Stimulated activated CD8-positive, alpha-beta memory T cell treated with anti-CD3 and anti-CD28 coated beads, Interleukin-7, amount 100 ng/mL, for 24 hours (primary cell): ENCODE measurements at places on chromosomes 11 and 22.

GRCh38 chr11:116107229-116107628 is 603.0 kb upstream of the CADM1 start:
- DNase-seq: no peak

GRCh38 chr11:16117989-16118756 is 238.2 kb downstream of the SOX6 start:
- DNase-seq: no peak

- no peak for DNase-seq
These were observed 19.6 kb upstream of the EIF3D start for GRCh38 chr22:36548606-36549005.

- no peak for DNase-seq
These were observed 39.7 kb downstream of the DEUP1 start for GRCh38 chr11:93370260-93370659.

GRCh38 chr22:49391436-49391835 is 436.2 kb downstream of the BRD1 start:
- DNase-seq: no peak

- no peak for DNase-seq
These were observed 32.6 kb upstream of the CRYBB3 start for GRCh38 chr22:25167082-25167481.

DNA sequence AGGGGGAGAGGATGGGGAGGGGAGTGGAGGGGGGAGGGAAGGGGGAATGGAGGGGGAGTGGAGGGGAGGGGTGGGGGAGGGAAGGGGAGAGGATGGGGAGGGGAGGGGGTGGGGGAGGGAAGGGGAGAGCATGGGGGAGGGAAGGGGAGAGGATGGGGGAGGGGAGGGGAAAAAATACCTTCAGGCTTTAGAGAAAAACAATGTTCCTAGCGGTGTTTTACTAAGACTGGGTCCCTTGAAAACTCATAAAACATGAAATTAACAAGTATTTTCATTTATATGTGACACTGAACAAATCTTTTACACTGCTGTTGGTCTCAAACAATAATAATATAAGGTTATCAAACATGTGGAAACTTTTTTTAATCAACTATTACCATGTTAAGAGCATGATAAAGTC is 42.4 kb downstream of the RSF1 start:
- DNase-seq: no peak

GRCh38 chr22:49460592-49461281 is 366.9 kb downstream of the BRD1 start:
- DNase-seq: no peak

- DNase-seq: no peak
These were observed 189.3 kb downstream of the DBX1 start for GRCh38 chr11:19970944-19971343.

- DNase-seq: no peak
These were observed 642 bp upstream of the SIK2 start for GRCh38 chr11:111601636-111601978.

- DNase-seq: no peak
These were observed 14.6 kb downstream of the UBASH3B start for GRCh38 chr11:122670131-122670530.

DNA sequence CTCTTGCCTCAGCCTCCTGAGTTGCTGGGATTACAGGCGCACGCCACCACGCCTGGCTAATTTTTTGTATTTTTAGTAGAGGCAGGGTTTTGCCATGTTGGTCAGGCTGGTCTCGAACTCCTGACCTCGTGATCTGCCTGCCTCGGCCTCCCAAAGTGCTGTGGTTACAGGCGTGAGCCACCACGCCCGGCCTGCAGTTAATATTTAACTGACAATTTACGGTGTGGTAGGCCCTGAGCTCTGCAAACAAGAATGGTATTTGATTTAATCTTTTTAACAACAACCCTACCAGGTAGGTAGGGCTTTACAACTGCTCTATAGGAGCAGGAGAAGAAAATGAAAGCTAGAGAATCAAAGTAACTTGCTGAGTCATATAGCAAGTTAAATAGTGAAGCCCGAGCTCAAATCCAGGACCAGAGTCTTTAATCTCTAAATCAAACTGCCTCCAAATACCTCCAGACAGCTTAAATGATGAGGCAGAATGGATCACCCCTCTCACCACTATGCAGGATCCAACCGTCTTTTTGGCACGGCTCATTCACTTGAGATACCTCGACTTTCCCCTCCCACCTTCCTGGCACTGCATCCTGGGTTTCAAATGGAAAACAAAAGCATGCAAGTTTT is 9.4 kb downstream of the UEVLD start:
- no peak for DNase-seq

GRCh38 chr11:47946682-47947559 is 33.4 kb upstream of the PTPRJ start:
- DNase-seq: no peak

- no peak for DNase-seq
These were observed 32.8 kb downstream of the MS4A2 start for GRCh38 chr11:60121264-60121663.

GRCh38 chr11:86292912-86293616 is 9.0 kb upstream of the HIKESHI start:
- DNase-seq: no peak

DNA sequence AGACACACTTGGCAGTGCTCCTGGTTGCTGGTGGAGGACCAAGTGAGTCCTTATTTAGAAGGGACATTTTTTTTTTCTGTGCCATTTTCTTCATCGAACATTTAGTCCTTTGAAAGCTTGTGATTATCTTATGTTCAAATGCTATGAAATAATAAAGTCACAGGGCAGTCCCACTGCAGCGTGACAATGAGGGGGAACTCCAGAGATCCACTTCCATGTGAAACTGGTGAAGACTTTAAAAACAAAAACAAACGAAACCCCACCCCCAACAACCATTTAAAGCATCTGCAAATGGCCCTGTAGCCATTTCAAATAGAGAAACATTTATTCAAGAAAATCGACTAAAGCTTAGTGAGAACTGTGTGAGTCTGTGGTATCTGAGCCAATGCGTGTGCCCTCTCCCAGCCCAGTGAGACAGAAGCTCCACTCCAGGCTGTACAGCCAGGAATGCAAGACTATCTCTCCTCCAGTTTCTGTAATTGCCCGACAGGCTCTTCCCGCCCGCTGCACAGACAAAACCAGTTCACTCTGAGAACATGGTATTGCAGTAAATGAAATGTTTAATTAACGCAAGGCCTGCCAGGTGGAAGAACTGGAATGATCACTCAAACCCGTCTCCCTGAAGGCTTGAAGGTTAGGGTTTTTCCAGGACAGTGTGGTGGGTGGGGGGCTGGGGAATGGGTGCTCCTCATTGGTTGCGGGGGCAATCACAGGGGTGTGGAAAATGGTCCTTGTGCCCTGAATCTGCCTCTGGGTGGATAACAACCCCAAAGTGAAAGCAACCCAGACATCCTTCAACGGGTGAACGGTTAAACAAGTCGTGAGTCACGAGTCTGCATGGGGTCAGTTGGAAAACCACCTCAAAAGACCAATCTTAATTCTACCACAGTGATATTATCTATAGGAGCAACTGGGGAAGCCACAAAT is 8.4 kb downstream of the KRTAP5-6 start:
- no peak for DNase-seq

DNA sequence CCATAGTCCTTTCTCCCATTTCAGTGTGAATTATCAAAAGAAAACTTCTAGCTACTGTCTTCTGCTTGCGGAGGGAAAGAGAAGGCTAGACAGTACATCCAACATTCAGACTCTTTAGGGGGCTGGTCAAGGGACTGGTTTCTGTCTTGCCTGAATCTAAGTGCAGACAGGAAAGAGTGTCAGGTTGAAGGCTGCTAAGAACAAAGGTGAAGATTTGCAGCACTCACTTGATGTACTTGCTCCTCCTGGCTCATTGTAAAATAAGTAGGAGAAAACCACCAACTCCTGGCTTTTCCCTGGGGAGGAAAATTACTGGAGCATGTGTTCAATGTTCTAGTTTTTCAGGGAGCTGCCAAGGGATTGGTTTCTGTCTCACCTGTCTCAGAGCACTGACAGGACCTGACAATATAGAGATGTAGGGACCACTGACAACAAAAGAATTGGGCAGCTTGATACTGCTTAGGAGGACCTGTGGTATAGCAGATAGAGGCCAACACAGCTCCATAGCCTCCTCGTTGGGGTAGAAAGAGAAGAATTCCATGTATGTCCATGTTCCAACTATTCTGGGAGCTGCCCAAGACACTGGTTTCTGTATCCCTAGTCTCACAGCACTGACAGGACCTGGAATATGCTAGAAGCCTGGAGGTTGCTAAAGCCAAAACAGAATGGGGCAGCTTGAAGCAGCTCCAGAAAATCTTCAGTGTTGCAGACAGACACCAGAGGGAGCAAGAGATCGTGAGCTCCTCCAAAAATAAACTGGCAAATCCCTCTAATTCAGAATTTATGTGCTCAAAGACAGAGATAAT is 39.7 kb upstream of the MMP12 start:
- DNase-seq: no peak

- no peak for DNase-seq
These were observed 42.1 kb upstream of the APLNR start for GRCh38 chr11:57279116-57279515.

DNA sequence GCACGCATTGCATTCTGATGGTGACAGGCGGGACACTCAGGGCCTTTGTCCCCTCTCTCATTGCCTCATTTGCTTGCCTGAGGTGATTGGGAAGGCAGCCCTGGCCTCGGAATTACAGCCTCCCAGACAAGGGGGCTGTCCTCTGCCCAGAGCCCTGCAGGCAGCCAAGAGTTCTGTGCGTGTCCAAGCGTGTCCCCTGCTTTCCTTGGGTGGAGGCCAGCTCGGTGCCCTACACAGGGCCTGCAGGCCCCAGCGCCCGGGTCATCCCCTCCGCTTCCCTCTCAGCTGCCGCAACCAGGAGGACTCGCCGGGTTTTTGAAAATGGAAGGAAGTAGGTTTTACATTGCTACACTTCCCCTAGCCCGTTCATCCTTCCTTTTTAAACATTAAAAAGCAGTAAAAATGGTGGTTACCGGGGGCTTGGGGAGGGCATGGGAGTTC is 1.9 kb downstream of the GRAMD4 start:
- DNase-seq: no peak

- no peak for DNase-seq
These were observed 60.7 kb downstream of the TTC17 start for GRCh38 chr11:43419460-43419859.

DNA sequence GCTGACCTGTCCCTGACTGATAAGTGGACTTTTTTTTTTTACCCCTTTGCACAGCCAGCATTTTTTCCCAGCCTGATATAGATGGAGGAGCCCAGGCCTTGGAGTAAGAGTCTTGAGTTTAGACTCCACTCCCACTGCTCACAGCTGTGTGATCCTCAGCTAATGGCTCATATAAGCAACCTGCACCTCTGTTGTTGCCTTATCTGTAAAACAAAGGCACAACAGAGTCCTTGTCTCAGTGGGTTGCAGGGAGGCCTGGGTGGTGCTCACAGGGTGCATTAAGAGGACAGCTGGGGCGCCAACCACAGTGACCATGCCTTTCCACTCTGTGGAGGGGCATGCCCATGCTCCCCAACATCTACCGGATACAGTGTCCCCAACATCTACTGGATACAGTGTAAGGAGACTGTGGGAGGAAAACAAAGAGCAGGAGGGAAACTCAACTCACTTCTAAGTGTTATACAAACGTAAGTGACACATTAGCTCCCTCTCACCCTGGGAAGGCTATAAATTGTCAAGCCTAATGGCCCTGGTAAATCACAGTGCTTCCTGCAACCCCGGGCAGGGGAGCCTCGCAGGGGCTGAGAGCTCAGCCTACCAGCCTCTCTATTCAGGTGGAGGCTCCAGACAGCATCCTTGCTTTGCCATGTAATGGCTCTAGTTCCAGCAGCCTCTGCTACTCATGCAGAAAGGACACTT is 109.5 kb downstream of the TENM4 start:
- no peak for DNase-seq

DNA sequence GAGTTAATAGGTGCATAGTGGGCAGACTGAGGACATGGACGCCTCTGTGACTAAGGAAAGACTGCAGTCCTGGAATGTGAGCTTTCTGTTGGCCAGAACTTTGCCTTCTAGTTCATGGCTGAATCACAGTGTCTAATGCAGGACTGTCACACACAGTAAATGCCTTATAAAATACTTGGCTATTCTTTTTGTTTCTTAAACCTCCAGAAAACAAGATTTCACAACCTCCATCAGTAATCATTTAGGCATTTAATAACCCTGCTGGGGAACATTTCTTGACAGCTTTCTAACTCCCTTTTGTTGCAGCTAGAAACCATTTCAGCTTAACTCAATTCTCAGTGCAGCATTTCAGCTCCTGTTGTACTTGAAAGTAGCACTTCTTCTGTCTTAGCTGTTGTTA is 335.8 kb upstream of the DDI1 start:
- no peak for DNase-seq
